Stimulated activated CD8-positive, alpha-beta memory T cell treated with anti-CD3 and anti-CD28 coated beads, Interleukin-4, amount 100 ng/mL, for 1 hour (primary cell): ENCODE measurements at places on chromosomes 5 and 9.

DNA sequence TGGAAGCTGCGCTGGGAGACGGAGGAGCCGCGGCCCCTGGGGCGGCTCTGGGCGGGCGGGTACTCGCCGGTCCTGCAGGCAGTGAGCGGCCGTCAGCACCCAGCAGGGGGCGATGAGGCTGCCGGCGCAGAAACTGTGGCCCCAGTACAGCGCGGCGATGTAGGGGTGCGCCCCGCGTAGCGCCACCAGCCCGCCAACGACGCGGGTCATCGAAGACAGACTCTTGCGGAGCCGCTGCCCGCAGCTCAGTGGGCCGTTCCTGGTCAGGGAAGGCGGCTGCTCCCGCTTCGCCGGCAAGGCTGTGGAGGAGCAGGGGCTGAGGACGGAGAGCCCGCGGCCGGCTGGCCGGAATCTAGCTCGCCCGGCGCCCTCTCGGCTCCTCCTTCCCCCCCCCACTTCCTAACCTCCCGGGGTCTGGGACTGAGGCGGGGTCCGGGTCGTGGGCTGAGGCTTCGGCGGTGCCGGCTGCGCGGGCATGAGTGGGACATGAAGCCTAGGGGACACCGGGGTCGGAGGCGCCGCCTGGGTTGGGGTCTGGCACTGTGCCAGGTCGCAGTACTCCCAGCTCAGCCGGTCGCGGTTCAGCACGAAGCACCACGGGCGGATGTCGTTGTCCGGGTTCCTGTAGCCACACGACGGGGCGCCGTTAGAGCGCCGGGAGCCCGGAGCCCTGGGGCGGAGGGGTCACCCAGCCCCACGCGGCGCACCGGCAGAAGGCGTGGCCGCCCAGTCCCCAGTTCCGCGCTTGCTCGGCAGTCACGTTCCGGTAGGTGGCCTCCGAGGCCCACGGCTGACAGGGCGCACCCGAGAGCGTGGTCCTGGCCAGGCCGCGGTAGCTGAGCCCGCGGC, 3.6 kb upstream of the PFN3 start:
- DNase-seq = peak; percentile 75

DNA sequence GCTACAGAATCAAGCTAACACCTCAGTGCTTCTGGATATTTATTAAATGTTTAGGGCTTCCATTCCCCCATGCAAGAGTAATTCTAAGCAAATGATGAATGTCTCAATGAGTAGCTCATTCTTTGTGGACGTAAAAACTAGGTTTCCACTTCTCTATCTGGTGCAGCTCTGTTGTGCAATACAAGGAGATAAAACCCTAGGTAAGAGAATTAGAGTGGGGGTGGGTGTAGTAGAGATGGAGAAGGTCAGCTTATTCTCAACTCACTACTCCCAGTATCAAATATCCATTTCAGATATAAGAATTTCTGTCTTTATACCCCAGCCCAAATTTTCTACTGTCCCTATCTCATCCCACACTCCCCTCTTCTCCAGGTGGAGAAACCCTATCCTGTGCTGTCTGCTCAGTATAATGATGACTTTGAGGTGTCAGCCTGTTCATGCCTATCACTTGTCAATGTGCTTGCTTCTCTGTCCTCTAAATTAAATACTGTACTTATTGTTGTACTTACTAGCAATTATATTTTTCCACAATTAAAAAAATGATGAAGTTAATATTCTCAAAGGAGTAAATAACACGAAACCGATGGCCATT, 4.3 kb upstream of the FYB1 start:
- DNase-seq = no peak

GRCh38 chr5:76274571-76274970, 128.5 kb upstream of the IQGAP2 start:
- no peak for DNase-seq

GRCh38 chr9:30925635-30926034, 1458.8 kb upstream of the ACO1 start:
- no peak for DNase-seq

GRCh38 chr5:102324714-102325113, 28.6 kb upstream of the SLCO4C1 start:
- no peak for DNase-seq

DNA sequence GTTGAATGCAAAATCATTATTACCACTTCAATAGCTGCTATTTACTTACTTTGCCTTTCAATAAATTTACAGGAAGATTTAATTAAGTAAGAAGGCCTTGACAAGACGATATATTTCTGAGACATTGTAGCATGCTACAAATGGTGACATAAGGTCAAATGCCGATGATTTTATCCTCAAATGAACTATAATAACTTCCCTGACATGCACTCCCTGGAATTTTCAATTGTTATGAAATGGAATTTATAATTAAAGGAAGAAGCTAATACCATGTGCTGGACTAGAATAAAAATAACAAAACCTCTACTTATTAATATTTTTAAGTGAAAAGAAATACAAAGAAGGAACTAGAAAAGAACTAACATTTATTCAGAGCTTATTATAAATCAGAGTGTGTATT, 30.2 kb upstream of the ITGA1 start:
- DNase-seq = no peak

DNA sequence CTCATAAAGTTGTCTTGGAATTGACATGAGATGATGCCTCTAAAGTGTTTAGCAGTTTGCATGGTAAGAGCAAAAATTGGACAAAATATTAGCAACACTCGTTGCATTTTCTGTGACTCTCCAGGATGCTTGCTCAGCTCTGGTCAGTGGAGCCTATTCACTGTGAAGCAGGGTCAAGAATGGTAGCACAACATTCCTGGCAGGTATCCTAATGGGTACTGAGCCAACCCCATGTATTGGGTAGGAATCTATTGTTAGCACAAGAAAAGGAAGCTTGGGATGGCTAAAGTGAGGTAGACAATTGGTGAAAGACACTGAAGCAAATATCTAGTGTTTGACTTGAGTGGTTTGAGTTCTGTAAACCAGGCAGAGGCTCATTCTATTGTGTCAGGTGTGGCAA, 10.4 kb upstream of the ACTBL2 start:
- no peak for DNase-seq
